ELF-1 (cell line): ENCODE measurements at places on chromosomes 2 and 18.

- peak; percentile 50 for DNase-seq
Measured at GRCh38 chr2:72147303-72147971, at the start of gene CYP26B1. Gene CYP26B1, minus strand, starts transcription at chr2:72147862. Its CDS starts 28 bp downstream, at chr2:72147834.

- no peak for DNase-seq
Measured at GRCh38 chr18:26893996-26894395, 28.5 kb upstream of the AQP4 start.

GRCh38 chr2:62747876-62748275 is 42.4 kb downstream of the EHBP1 start:
- DNase-seq: no peak

GRCh38 chr18:51092117-51092516 is 62.1 kb downstream of the SMAD4 start:
- DNase-seq: no peak

GRCh38 chr2:178331474-178332432 is 119.2 kb downstream of the PRKRA start:
- no peak for DNase-seq

- DNase-seq: no peak
Measured at GRCh38 chr2:167386694-167387093, 498.4 kb downstream of the XIRP2 start.

- DNase-seq: no peak
Measured at GRCh38 chr2:172408143-172408766, 19.1 kb upstream of the ITGA6 start.

DNA sequence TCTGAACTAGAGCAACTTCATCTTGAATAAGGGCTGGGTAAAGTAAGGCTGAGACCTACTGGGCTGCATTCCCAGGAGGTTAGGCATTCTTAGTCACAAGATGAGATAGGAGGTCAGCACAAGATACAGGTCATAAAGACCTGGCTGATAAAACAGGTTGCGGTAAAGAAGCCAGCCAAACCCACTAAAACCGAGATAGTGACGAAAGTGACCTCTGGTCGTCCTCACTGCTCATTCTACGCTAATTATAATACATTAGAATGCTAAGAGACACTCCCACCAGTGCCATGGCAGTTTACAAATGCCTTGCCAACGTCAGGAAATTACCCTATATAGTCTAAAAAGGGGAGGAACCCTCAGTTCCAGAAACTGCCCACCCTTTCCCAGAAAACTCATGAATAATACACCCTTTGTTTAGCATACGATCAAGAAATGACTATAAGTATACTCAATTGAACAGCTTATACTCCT is 109.1 kb downstream of the FIGN start:
- peak; percentile 50 for DNase-seq

DNA sequence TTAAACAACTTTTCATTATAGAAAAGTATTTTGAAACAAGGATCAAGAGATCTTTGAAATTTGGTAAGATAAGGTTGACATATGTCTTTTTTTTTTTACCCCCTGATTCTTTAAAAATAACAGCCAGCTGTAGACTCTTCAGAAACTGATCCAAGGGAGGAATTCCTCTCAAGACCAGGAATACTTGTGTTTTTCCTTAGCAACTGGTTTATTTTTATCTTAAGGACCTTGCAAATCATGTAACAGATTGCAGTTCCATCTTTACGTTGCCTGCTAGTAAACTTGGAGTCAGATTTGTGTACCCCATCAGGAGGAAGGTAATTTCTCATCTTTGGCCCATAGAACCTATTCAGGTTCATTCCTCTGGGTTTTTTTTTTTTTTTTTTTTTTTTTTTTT is 71.6 kb downstream of the BOLA3 start:
- no peak for DNase-seq

- DNase-seq: peak; percentile 34
Measured at GRCh38 chr18:68925268-68925667, 127.4 kb downstream of the CCDC102B start.

- DNase-seq: no peak
Measured at GRCh38 chr2:46241344-46241743, 55.9 kb upstream of the EPAS1 start.
